ENCODE measurements at places on chromosomes 12 and 14.
A peak's percentile ranks its signal among the peaks of the same experiment; 100 is the strongest.

DNA sequence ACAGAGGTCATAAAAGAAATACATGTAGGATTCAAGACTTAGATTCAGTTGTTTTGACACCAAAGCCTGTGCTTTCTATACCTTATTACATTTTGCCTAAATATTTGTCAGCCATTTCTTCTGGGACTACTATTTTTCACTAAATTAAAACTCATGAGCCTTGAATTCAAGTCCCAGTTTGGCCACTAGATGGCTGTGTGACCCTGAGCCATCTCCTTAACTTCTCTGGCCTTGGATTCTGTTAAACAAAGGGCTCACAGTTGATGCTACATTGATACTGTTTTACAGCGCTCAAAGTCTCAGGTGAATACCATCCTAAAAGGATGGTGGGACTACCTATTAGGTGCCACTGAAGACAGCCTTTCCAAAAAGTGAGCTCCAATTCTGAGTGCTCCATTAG, 39.6 kb upstream of the CCDC198 start:
- DNase-seq, result peak; percentile 22

GRCh38 chr12:56993346-56993745, 13.0 kb downstream of the ZBTB39 start:
- DNase-seq, result no peak

DNA sequence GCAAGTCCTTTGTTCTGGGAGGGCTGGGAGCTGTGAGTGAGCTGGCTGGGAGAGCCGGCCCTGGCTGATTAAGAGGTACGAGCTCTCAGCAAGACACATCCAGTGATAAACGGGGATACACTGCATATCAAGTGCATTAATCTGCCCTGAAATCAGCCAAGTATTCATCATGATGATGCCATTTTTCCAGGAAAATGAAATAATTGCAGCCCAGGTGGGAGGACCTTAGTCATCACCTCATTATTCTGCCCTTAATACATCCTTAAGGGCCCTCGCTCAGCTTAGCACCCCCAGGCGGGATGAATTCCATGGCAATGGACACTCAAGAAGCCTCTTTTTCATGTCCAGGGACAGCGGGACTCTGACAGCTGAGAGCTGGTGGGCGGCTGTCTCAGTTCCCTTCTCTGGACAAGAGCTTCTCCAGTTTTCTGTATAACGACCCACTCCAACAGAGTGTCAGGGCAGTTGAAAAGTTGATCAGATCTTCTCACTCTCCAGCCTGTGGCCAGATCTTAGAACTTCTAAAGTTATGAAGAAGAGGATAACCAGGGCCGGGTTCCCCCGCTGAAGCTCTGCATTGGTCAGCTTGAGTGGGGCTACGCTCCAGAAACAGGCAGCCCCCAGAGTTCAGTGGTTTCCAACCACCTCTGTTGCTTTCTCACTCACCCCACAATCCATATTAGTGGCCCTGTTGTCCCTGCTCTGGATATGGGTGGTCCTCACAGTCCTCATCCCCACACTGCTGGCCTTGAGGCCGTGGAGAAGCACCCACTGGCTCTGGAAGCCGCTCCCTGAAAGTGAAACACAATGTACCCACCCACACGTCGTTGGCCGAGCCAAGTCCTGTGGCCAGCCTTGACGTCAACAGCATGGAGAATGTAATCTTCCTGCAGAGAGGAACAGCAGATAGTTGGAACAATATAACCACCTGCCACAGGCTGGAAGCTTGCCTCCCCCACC, 306.2 kb upstream of the DIO3 start:
- DNase-seq, result no peak

DNA sequence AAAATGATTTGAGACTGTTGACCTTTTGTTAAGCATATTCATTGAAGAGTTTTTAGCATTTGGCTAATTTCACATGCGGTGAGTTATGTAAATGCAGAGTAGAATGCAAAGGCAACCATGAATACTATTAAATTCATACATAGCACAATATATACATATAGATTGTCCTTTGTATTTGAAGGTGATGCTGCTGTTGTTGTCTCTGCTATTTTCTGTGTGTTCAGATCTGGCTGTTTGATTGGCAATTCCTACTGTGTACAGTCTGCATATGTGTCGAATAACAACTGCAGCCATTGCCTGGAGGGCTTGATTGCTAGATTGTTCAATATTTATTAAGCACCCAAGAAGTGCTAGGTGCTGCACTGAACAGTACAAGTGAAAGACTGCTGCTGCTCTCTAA, 187.4 kb downstream of the FOXG1 start:
- DNase-seq, result no peak

- peak; percentile 94 for DNase-seq
These were observed 26.0 kb downstream of the PPFIBP1 start for GRCh38 chr12:27549801-27550652.

GRCh38 chr12:93306636-93307035, 71.1 kb upstream of the NUDT4 start:
- DNase-seq, result no peak

DNA sequence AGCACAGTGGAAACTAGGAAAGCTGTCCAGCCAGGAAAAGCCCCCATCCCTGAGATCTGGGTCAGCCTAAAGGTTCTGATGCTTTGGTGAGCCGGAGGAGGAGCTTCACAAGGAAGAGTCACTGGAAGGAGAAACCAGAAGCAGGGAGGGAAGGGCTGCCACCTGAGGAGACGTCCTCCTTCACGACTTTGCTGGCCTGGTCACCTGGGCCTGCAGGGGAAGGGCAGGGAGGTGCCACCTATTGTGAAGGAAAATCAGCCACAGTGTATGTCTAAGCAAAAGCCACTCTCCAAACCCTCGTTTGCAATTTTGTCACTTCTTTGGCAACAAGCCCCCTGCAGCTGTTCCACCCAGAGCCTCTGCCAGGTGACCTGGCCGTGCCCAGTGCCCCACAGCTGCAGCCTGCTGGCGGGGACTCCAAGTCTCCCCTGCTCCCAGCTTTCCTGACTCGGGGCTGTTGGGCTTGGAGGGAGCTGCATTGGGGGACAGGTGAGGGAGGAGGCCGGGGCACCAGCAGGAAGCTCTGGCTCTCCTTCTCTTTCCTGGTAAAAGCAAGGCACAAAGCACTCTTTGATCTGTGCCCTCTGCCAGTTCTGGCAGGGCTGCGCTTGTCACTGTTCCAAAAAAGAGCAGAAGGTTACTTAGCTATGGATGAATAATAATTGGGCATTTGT, 120.9 kb upstream of the BCL2L14 start:
- no peak for DNase-seq

GRCh38 chr12:117166107-117166506, 24.2 kb downstream of the FBXO21 start:
- no peak for DNase-seq

- no peak for DNase-seq
These were observed 15.2 kb downstream of the OR6S1 start for GRCh38 chr14:20626274-20626673.

GRCh38 chr12:30965613-30965985, 39.1 kb downstream of the TSPAN11 start:
- peak; percentile 42 for DNase-seq

- no peak for DNase-seq
These were observed 85.9 kb downstream of the SSPN start for GRCh38 chr12:26281320-26281719.

DNA sequence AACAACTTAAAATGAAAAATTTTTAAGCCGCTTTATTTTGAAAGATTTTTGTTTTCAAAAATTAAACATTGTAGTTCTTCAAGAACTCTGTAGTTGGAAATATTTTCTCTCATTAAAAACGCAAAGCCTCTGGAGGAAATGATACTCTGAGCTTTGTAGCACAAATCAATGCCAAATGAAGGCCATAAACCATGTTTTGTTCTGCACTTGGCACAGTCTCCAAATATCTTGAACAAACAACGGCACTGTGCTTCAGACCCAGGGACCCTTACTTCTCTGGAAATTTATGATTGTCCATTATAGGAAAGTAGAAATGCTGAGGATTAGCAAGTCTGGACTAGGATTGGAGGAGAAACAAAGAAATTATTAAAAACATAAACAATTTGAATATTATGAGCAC, 160.8 kb upstream of the BMP4 start:
- no peak for DNase-seq

GRCh38 chr14:94389731-94390371, 1.4 kb upstream of the SERPINA1 start:
- no peak for DNase-seq

- no peak for DNase-seq
These were observed 24.6 kb downstream of the EXOC5 start for GRCh38 chr14:57244106-57244505.

DNA sequence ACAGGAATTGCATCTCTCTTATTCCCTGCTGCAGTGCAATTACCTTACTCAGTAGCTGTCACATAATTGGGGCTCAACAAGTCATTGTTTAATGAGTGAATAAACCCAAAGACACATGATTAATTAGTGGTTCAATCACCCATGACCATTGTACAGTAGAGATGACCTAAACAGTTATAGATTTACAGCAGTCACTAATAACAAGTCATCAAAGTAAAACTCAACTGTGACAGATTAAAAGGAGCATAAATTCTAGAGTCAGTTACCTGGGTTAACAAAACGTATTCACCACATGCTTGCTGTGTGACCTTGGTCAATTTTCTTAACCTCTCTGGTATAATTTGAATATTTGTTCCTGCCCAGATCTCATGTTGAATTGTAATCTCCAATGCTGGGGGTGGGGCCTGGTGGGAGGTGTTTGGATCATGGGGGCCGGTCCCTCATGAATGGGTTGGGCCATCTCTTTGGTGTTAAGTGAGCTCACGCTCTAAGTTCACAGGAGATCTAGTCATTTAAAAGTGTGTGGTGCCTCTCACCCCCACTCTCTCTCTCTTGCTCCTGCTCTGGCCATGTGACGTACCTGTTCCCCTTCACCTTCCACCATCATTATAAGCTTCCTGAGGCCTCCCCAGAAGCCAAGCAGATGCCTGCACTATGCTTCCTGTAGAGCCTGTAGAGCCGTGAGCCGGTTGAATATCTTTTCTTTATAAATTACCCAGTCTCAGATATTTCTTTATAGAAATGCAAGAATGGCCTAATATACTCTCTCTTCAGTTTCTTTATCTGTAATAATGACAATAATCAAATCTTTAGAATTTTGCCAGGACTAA, 141.9 kb upstream of the PLEKHG7 start:
- DNase-seq, result no peak

GRCh38 chr14:28152453-28153044, 614.0 kb upstream of the FOXG1 start:
- no peak for DNase-seq

DNA sequence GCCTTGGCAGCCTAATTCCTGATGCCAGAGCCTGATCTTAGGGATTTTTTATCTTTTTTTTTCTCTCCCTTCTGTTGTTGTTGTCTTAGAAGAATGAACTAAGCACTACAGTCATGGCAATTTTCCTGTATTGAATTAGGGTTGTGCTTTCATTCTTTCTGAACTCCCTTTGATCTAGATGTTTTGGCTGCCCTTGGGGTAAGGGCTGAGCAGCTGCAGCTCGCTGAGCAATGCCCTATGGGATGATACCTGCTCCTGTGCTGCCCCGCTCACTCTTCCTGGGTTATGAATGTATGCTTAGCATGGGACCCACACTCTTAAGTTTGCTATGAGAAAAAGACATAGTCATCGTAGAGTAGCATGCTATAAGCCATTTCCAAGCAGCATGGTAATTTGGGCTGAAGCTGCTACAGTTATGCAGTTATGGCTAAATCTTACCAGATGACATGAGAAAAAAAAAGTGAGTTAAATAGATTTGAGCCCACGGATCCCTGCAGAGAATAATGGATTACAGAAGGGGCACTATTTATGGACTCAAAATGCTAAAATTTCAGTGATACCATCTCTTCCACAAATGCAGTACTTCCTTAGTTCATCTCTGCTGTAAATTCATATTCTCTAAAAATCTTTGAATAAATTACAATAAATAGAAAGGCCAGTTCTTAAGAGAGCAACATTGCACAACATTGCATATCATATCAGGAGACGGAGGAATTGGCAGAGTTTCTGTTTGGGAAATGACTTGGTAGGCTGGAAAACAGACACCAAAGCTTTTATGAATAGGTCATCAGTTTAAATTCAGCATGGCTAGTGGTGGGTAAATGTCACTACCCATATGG, 79.2 kb upstream of the PTHLH start:
- no peak for DNase-seq

DNA sequence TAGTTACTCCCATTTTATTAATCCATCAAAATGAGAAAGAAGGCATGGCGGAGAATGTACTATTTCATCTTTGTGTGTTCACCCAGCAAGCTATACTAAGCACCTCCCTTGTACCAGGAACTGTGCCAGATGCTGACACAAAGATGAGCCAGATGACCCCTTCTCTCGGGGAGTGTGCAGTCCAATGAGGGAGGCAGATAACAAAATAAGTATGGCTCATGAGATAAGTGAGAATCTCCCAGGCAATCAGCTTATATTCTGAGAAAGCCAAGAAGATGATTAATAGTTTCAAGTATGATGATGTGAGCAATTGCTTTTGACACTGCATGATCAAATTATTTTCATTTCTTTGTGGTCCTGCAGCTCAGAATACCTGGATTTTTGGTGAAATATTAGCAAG, 1.3 kb upstream of the TMEM233 start:
- DNase-seq, result no peak

GRCh38 chr12:111942557-111942956, 70.4 kb downstream of the TMEM116 start:
- no peak for DNase-seq

GRCh38 chr14:22846811-22847307, 10.5 kb downstream of the MMP14 start:
- DNase-seq, result no peak

DNA sequence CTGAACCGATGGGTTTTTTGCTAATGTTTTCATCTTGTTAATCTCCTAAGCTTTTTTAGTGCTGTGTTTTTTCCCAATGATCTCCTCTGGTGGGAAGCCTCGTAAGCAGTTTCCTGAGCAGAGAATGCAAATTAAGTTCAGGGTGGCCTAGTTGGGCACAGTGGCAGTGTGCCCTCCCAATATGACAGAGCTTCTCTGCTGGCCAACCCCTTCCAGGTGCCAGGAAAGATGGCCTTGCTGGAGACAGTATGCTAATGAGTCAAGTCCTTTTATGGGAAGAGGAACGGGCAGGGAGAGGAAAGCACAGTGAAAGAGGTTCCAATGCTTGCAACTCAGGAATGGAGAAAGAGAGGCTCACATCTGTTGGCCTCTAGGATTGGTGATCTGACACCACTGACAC, 115.8 kb downstream of the GCH1 start:
- DNase-seq, result no peak
